ENCODE measurements at places on chromosomes 12 and 14. TPM values are rescaled to one million over a fixed set of nuclear protein-coding genes. Genes with fewer than 3 reads are reported as not detected.

GRCh38 chr14:37091651-37092050, 80.8 kb downstream of the SLC25A21 start:
- DNase-seq = peak; percentile 62

DNA sequence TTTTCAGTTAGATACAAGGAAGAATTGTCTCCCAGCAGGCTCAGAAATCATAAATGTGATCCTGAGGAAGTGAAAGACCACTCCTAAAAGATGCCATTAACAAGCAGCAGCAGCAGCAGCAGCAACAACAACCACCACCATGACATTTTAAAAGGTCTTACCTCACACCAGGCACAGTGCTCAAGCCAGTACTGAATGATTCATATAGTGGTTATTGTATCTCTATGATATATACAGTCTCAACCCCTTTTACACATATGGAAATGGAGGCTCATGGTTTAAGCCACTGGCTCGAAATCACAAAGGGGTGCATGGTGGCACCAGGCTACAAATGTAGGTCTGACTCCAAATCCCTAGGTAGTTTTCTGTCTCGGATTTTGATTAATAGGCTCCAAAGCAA, 126.9 kb downstream of the KTN1 start:
- no peak for DNase-seq

KLRG1 gene
- 0.19 TPM for total RNA-seq

SSTR1 gene
- total RNA-seq = 6.9 TPM

CELA1 gene
- not detected for total RNA-seq

All from LHCN-M2 (cell line).